Type B pancreatic cell (in vitro differentiated cells): ENCODE measurements at places on chromosomes 2 and 18. TPM values are rescaled to one million over a fixed set of nuclear protein-coding genes. Genes with fewer than 3 reads are reported as not detected.
A peak's percentile ranks its signal among the peaks of the same experiment; 100 is the strongest.

DNA sequence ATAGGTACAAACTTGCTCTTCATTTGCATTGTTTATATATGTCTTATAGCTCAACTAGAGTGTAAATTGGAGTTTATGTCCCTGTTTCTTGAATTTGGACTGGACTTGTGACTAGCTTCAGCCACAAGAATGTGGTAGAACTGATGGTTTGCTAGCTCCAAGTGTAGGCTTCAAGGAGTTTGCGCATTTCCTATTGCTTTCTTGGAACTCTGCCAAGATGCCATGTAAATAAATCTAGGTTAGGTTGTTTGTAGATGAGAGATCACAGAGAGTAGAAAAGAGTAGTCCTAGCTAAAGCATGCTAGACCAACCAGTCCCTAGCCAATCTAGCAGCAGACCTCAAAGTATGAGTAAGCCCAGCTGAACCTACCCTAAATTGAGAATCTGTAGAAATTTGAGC, 183.0 kb upstream of the CYP26B1 start:
- no peak for DNase-seq
- H3K27me3 ChIP-seq, result no peaks in the 10 kb centered on the region
- peak overlapping the region; percentile 8 for H3K27ac ChIP-seq
- peaks cover 4% of the 10 kb centered on the region for H3K4me1 ChIP-seq
- H3K4me3 ChIP-seq, result no peak overlapping the region

- no peaks in the 10 kb centered on the region for H3K36me3 ChIP-seq
- DNase-seq, result no peak
- H3K27ac ChIP-seq, result no peak overlapping the region
- H3K27me3 ChIP-seq, result no peaks in the 10 kb centered on the region
- H3K4me1 ChIP-seq, result peaks cover 9% of the 10 kb centered on the region
Measured at GRCh38 chr2:217680381-217680780, 322.4 kb downstream of the TNS1 start.

DNA sequence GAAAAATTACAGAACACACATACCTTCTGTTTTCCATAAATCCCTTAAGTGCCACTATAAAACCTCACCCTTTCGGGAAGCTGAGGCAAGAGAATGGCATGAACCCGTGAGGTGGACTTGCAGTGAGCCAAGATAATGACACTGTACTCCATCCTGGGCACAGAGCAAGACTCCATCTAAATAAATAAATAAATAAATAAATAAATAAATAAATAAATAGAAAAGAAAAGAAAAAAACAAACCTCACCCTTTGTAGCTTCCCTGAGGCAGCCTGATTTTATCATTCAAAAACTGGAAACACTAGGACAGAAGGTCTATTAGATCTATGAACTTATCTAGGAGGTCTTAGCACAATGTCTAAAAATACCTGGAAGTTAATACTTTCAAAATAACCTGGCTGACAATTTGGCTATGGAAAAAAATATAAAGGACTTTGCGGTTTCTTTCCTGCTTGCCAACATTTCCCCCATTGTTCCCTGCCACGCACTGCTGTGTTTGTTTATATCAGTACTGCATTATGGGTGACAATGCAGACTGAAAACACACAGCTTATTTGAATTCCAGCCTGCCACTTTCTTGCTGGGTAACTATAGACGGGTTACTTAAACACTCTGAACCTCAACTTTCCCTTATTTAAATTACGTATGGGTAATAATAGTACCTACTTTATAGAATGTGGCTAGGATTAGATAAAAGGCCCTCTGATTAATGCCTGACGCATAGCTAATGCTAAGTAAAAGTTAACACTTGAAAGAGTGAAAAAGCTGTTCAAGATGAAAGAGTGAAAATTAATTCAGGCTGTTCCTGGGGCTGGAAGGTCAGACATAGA, 313.0 kb downstream of the RDH14 start:
- no peak overlapping the region for H3K4me3 ChIP-seq
- no peaks in the 10 kb centered on the region for H3K36me3 ChIP-seq
- H3K27ac ChIP-seq, result no peak overlapping the region
- peaks cover 7% of the 10 kb centered on the region for H3K27me3 ChIP-seq

DNA sequence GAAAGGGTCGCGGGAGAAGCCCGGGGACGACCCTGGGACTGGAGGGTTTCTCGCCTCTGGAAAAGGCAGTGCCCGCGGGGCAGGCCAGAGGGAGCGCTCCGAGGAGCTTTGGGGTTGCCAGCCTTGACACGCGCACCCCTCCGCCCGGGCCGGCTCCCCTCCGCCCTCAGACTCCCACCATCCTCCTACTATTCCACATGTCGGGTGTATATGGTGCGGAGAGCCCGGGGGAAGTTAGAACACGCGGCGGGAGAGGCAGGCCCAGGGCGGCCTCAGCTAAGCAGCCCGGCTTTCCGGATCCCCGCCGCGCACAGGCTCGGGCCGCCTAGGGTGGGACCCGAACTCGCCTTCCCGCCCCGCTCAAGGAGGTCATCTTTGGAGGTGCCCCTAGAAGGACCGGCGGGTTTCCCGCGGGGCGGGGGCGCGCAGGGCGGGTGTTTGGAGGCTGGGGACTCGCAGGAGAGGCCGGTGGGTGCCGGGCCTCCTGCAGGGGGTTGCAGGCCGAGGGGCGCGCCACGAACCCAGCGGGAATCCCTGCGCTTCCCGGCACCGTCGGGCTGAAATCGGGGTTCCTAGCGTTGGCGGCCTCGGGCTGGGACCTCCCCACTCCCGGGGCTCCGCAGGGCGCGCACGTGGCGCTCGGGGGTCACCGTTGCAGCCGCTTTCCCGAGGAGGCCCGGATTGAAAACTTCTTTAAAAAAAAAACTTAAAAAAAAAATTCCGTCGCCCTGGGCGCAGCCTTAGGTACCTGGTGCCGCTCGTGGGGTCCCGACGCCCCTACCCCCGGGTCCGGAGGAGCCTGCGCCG, 3.7 kb downstream of the NFATC1 start:
- peak overlapping the region; percentile 71 for H3K27ac ChIP-seq
- H3K4me1 ChIP-seq, result peaks cover 19% of the 10 kb centered on the region
- peaks cover 45% of the 10 kb centered on the region for H3K27me3 ChIP-seq
- peak overlapping the region; percentile 78 for H3K4me3 ChIP-seq

DNA sequence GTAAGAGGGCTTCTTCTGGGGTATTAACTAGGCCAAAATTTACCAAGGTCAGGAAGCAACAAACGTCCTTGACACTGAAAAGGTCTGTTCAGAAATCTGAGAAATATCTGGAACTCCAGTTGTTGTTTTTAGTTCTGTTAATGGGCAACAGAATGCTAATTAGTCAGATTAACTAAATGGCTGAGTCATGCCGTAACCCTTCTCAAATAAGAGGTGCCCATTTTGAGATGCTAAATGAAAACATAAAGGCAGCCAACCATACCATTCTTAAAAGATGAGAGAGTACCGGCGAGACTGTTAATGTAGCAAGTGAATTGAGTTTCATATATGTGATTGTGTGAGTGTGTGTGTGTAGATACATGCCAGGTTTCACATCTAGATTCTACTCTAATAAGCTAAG, 147.9 kb upstream of the GAREM1 start:
- H3K4me1 ChIP-seq, result no peaks in the 10 kb centered on the region
- H3K36me3 ChIP-seq, result no peaks in the 10 kb centered on the region
- no peak overlapping the region for H3K4me3 ChIP-seq
- no peaks in the 10 kb centered on the region for H3K27me3 ChIP-seq

GRCh38 chr2:239438995-239439753, 38.4 kb upstream of the HDAC4 start:
- no peaks in the 10 kb centered on the region for H3K36me3 ChIP-seq
- peaks cover 42% of the 10 kb centered on the region for H3K27me3 ChIP-seq
- no peak overlapping the region for H3K27ac ChIP-seq
- no peak for DNase-seq
- H3K4me3 ChIP-seq, result no peak overlapping the region

GRCh38 chr2:9092383-9093282, 89.1 kb upstream of the MBOAT2 start:
- DNase-seq, result no peak
- peaks cover 4% of the 10 kb centered on the region for H3K36me3 ChIP-seq
- no peaks in the 10 kb centered on the region for H3K27me3 ChIP-seq

GRCh38 chr2:150663143-150663542, 175.7 kb upstream of the RND3 start:
- no peak overlapping the region for H3K27ac ChIP-seq
- peaks cover 7% of the 10 kb centered on the region for H3K36me3 ChIP-seq

- no peaks in the 10 kb centered on the region for H3K27me3 ChIP-seq
- no peak for DNase-seq
- no peak overlapping the region for H3K4me3 ChIP-seq
- no peaks in the 10 kb centered on the region for H3K36me3 ChIP-seq
- H3K27ac ChIP-seq, result no peak overlapping the region
- H3K4me1 ChIP-seq, result peaks cover 12% of the 10 kb centered on the region
Measured at GRCh38 chr2:71715241-71715750, 261.9 kb downstream of the DYSF start.

Gene GPR17
- total RNA-seq, result 0.19 TPM in 1 of 2 replicates, not detected in the other

Gene PRKAG3
- not detected in 2 replicates for total RNA-seq

Gene SLC30A3
- 0.19 and 0.53 TPM in 2 replicates for total RNA-seq

Gene DNAH7
- 1.4 and 7.5 TPM in 2 replicates for total RNA-seq

Gene DIPK1C
- 0.26 and 0.36 TPM in 2 replicates for total RNA-seq
